ENCODE measurements at places on chromosomes 3 and 15. TPM values are rescaled to one million over a fixed set of nuclear protein-coding genes. Genes with fewer than 3 reads are reported as not detected.

The GOLGA6L10 gene
- total RNA-seq = 1.2 TPM

The C3orf52 gene
- total RNA-seq = 86.0 TPM

The CPA3 gene
- 1.8 TPM for total RNA-seq

The TGM5 gene
- 62.9 TPM for total RNA-seq

DNA sequence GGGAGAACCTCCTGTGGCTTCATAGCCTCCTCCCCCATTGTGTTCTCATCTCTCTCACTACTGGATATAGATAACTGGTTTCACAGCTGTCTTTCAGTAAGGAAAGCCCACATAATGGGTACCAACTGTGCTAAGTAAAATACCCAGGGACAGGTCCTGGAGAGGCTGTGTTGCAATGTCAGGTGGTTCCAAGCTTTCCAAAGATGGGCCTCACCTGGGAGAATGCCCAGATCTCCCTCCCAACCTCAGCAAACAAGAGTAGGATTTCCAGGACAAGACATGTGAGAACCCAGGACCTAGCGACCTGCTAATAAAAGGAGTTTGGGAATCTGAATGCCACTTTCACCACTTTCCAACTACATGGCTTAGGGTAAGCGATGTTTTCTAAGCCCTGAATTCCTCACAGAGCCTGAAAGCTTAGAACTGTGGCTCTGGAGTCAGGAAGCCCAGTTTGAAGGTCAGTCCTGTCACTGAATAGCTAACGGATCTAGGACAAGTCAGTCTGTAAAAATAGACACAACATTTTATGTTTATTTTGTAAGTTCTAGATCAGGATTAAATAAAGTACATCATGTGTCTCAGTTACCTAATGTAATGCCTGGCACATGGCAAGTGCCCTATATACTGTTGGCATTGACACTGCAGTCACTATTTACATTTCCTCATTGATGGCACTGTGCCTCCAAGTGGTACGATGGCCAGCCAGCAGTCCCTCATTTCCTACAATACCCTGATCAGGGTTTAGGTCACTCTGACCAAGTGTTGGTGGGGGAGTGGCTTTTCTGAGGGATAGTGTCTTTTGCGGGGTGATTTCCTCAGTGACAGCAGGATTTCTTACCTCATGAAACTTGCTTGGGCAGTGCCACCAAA lies 11.9 kb downstream of the CERS3 start:
- DNase-seq = no peak

- no peak for DNase-seq
Observed at GRCh38 chr3:163692494-163692893, 1385.8 kb downstream of the SI start.

DNA sequence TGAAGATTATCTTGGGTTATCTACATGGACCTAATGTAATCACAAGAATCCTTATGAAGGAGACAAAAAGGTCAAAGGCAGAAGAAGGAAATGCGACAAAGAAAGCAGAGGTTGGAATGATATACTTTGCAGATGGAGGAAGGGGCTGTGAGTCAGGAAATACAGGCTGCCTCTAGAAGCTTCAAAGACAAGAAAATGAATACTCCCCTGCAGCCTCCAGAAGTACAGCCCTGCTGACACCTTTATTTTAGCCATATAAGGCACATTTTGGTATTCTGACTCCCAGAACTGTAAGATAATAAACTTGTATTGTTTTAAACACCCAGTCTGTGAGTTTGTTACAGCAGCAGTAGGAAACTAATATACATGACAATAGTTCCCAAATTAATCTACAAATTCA lies 58.6 kb downstream of the SIDT1 start:
- no peak for DNase-seq

DNA sequence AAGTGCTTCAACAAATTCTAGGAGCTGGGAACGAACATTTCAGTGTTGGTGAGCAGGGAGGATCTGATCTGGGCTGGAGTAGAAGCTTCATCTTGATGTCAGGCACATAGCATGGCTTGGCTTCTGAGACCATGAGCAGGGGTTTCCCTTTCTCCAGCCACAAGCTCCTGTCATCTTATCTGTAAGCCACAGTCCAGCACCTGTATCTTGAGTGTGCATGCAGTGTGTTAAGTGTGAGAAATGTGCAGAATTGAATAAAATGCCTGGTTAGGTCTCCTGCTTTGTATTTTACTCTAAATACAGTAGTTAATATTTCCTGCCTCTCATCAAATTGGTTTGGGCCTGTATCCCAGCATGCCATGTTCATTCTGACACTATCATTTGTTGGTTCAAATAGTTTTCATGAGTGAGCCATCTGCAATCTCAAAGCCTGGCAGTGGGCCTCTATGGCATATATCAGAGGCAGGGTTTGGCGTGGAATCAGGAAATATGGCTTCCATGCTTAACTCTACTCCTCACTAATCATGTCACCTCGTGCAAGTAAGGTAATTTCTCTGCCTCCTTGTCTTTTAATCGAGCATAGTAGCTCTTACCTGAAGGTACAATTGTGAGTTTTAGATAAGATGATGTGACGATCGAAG lies 43.3 kb downstream of the TLNRD1 start:
- no peak for DNase-seq
